Gastrocnemius medialis (tissue), 4 donors: ENCODE measurements at places on chromosomes 12 and 14. TPM values are rescaled to one million over a fixed set of nuclear protein-coding genes. Genes with fewer than 3 reads are reported as not detected.
A peak's percentile ranks its signal among the peaks of the same experiment; 100 is the strongest.

GRCh38 chr12:123986374-123986965 is 13.5 kb downstream of the ZNF664 start:
- no peak overlapping the region for H3K4me3 ChIP-seq
- no peak for DNase-seq
- H3K27me3 ChIP-seq: no peaks in the 10 kb centered on the region
- peaks cover 40% of the 10 kb centered on the region for H3K4me1 ChIP-seq
- no peaks in the 10 kb centered on the region for H3K36me3 ChIP-seq

DNA sequence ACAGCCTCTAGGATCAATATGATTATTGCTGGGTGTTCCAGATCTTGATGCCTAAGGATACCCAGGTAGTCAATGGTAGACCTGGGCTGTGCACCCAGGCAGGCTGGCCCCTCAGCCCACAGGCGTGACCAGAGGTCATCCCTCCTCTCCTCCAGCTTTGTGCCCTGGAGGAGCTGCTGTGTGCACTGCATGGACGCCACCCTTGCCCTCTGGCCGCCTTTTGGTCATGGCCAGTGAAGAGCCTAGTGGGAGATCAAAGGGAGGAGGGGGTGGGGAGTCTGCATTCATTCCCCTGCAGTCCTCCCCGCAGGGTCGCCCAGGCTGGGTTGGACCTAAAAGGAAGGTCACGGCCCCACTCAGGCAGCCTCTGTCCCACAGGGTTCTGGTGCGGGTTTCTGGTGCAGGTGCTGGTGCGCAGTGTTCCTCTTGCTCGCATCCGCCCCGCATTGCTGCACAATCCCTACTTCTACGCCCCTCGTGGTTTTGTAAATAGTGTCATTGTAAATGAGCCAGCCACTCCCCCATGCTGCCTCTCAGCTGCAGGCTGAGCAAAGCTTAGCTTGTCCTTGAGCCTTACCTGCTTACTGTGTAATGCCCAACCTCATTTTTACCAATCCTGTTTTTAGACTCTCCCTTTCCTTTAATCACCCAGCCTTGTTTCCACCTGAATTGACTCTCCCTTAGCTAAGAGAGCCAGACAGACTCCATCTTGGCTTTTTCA is 55.3 kb downstream of the PSMA6 start:
- H3K4me1 ChIP-seq: peaks cover 6% of the 10 kb centered on the region
- no peaks in the 10 kb centered on the region for H3K36me3 ChIP-seq
- DNase-seq: no peak
- H3K27me3 ChIP-seq: no peaks in the 10 kb centered on the region

DNA sequence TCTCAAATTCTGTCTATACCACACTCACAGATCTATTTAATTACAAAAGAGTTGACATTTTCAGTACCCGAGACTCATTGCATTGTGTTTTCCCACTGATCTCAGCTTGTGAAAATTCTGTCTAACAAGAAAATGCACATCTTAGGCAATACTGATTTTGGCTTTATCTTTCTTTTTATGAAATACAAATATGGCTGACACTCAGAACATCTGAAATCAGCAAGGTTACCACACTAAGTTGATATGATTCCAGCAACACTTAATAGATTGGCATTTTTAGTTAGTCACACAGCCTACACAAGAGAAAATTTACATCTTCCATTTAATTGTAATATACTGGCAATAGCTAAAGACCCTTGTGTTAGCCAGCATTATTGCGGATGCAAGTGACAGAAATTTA is 40.3 kb downstream of the PEX5 start:
- no peaks in the 10 kb centered on the region for H3K4me1 ChIP-seq
- DNase-seq: no peak
- no peaks in the 10 kb centered on the region for H3K27me3 ChIP-seq
- no peak overlapping the region for H3K4me3 ChIP-seq

- H3K4me3 ChIP-seq: no peak overlapping the region
- no peaks in the 10 kb centered on the region for H3K4me1 ChIP-seq
- no peak for DNase-seq
- no peaks in the 10 kb centered on the region for H3K27me3 ChIP-seq
- H3K36me3 ChIP-seq: no peaks in the 10 kb centered on the region
- H3K27ac ChIP-seq: no peak overlapping the region
These were observed 20.4 kb downstream of the GALNT9 start for GRCh38 chr12:132308853-132309595.

- H3K27me3 ChIP-seq: no peaks in the 10 kb centered on the region
- no peak overlapping the region for H3K27ac ChIP-seq
- H3K4me1 ChIP-seq: peaks cover 8% of the 10 kb centered on the region
- H3K36me3 ChIP-seq: no peaks in the 10 kb centered on the region
- no peak overlapping the region for H3K4me3 ChIP-seq
These were observed 45.9 kb upstream of the MSRB3 start for GRCh38 chr12:65232476-65233077.

DNA sequence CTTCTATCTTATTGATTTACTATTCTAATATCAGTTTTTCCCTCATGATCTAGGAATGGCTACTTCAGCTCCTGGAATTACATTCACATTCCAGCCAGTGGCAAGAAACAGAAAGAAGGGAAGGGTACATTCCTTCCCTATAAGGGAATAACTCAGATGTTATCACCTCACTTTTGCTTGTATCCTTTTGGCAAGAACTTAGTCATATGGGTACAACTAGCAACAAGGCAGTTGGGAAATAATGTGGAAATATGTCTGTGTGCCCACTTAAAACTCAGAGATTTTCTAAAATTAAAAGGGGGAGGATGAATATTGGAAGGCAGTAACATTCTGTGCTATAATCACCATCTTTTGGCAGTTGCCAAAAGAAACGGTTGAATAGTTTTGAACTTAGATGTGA is 85.6 kb downstream of the MSRB3 start:
- H3K4me1 ChIP-seq: no peaks in the 10 kb centered on the region
- H3K36me3 ChIP-seq: no peaks in the 10 kb centered on the region
- no peak for DNase-seq
- no peak overlapping the region for H3K4me3 ChIP-seq
- no peaks in the 10 kb centered on the region for H3K27me3 ChIP-seq

DNA sequence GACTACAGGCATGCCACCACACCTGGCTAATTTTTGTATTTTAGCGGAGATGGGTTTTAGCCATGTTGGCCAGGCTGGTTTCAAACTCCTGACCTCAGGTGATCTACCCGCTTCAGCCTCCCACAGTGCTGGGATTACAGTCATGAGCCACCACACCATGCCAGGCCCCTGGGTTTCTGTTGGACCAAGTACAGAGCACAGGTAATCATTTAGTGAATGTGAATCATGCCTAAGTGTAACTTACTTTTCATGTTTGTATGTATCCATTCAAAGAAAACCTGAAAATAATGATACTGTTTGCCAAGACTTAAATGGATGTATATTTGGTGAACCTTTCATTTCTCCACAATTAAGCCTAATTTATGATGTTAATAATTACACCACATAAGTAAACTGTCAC is 65.9 kb downstream of the FGD6 start:
- no peak for DNase-seq
- no peaks in the 10 kb centered on the region for H3K27me3 ChIP-seq
- H3K36me3 ChIP-seq: no peaks in the 10 kb centered on the region
- H3K4me1 ChIP-seq: no peaks in the 10 kb centered on the region
- H3K27ac ChIP-seq: no peak overlapping the region

GRCh38 chr12:95201056-95201670 is 16.1 kb downstream of the FGD6 start:
- no peak overlapping the region for H3K4me3 ChIP-seq
- no peaks in the 10 kb centered on the region for H3K27me3 ChIP-seq
- H3K36me3 ChIP-seq: no peaks in the 10 kb centered on the region
- H3K27ac ChIP-seq: no peak overlapping the region

DNA sequence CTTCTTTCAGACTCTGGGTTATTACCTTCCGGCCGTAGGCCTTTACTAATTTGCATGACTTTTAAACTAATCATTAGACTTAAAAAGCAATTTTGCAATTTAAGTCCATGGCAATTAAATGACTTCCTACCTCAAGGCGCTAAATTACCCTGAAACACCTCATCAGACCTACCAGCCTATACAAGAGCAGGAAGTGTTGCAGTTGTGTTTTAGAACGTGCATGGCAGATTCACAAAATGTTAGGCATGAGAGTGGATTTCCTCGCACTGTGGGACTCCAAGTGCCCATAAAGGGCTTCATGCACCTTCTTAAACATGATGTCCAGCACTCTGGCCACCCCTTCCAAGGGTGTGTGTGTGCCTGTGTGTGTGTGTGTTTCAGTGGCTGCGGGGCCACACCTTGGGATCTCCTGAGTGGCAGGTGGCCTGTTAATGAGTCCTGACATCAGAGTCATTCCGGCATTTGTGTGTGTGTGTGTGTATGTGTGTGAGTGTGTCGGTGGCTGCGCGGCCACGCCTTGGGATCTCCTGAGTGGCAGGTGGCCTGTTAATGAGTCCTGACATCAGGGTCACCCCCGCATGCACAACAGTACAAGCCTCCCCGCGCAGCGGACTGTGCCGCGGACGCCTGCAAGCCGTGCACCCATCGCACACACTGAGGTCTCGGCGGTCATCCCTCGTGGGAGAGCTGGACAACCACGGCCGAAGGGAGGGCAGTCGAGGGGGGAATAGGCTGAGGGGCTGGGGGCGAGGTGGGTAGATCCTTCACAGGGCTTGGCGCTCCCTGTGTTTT is 900 bp downstream of the C2CD5 start:
- peak; percentile 4 for DNase-seq
- H3K36me3 ChIP-seq: no peaks in the 10 kb centered on the region
- no peaks in the 10 kb centered on the region for H3K27me3 ChIP-seq
- peak overlapping the region; percentile 95 for H3K4me3 ChIP-seq
- H3K4me1 ChIP-seq: peaks cover 23% of the 10 kb centered on the region
- H3K27ac ChIP-seq: peak overlapping the region; percentile 92

RNASE9 gene
- total RNA-seq: not detected

PTGER2 gene
- total RNA-seq: 0.78 TPM

DNA sequence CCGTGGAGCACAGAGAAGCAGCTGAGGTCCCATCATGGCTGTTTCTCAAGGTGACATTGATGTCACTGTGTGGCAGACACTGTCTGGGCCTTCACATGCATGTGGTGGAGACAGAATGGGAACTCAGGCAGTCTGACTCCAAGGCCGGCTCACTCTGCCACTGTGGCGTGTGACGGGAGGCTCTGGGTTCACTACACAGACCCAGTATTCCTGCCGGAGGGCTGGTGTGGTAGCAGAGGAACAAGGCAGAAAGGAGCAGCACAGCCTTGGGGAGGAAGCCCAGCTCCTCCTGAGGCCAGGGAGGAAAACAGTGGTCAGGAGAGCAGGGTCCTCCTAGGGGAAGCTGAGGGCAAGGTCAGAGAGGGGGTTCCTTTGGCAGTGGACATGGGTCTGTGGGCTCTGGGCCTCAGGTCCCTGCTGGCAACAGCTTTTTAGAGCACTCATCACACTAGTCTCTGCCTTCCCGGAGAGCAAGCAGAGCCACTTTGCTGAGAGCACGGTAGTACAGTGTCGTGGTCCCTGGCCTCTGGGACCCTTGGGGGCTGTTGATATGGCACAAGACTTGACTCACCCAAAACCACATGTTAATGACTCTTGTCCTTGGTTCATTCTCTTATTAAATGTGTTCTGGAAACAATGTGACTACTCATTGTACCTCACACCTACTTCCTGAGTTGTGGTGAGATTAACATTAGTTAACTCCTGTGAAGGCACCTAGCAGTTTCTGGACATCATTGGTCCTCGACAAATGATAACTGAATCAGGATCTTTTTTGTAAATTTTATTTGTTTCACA is 21.3 kb downstream of the DCAF4 start:
- H3K4me3 ChIP-seq: no peak overlapping the region
- no peaks in the 10 kb centered on the region for H3K27me3 ChIP-seq
- no peaks in the 10 kb centered on the region for H3K4me1 ChIP-seq
- no peaks in the 10 kb centered on the region for H3K36me3 ChIP-seq

AQP2 gene
- total RNA-seq: not detected

DNA sequence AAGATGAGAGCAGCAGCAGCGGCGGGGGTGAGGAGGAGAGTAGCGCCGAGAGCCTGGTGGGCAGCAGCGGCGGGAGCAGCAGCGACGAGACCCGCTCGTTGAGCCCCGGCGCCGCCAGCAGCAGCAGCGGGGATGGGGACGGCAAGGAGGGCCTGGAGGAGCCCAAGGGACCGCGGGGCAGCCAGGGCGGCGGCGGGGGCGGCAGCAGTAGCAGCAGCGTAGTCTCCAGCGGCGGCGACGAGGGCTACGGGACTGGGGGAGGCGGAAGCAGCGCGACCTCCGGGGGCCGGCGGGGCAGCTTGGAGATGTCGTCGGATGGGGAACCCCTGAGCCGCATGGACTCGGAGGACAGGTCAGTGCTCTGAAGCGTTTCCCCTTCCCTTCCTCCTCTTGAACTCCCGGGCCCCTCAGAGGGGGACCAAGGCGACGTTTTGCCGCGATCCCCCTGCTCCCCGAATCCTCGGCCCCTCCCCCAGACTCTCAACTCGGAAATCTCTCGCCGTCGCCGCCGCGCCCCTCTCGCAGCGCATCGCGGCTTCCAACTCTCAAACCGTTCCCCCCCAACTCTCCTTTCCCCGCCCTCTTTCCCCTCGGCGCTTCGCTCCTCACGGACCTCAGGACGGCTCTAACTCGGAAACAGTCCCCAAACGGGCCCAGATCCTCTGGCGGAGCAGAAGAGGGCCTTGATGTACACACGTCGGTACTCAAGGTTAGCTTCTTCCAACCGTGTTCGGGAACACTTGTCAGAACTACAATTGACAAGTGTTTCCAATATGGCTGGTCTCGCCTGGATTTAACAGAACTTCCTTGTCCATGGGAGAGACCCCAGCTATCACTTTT is 947 bp downstream of the AEBP2 start:
- no peaks in the 10 kb centered on the region for H3K27me3 ChIP-seq
- no peaks in the 10 kb centered on the region for H3K36me3 ChIP-seq
- H3K27ac ChIP-seq: peak overlapping the region; percentile 88
- peak; percentile 21 for DNase-seq
- H3K4me1 ChIP-seq: peaks cover 27% of the 10 kb centered on the region
- peak overlapping the region; percentile 83 for H3K4me3 ChIP-seq

GRCh38 chr14:23776296-23776695 is 140.1 kb downstream of the DHRS2 start:
- no peaks in the 10 kb centered on the region for H3K36me3 ChIP-seq
- H3K4me3 ChIP-seq: no peak overlapping the region
- no peak overlapping the region for H3K27ac ChIP-seq
- no peaks in the 10 kb centered on the region for H3K27me3 ChIP-seq
- no peak for DNase-seq

GPR68 gene
- not detected for total RNA-seq

DLGAP5 gene
- total RNA-seq: not detected

KLRK1 gene
- total RNA-seq: 0.20 TPM

GRCh38 chr14:24880689-24881088 is 169.3 kb downstream of the STXBP6 start:
- no peaks in the 10 kb centered on the region for H3K36me3 ChIP-seq
- H3K4me1 ChIP-seq: peaks cover 25% of the 10 kb centered on the region
- DNase-seq: no peak
- H3K27ac ChIP-seq: peak overlapping the region; percentile 54

DNA sequence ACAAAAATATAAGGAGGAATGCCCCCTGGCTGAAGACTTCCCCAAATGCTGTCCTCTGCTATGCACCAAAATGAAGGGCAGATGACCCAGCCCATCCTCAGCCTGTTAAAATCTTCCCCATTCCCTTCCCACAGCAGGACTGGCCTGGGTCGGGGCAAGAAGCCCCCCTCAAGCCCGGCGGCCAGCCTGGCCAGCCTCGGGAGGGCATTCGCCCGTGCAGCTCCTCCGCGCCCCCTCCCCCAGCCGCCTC is 413 bp downstream of the RARG start:
- H3K4me3 ChIP-seq: peak overlapping the region; percentile 56
- peak overlapping the region; percentile 75 for H3K27ac ChIP-seq
- no peak for DNase-seq
- no peaks in the 10 kb centered on the region for H3K36me3 ChIP-seq
- H3K4me1 ChIP-seq: peaks cover 21% of the 10 kb centered on the region
